Right atrium auricular region (tissue), 2 donors: ENCODE measurements at places on chromosomes 12 and 14.
A peak's percentile ranks its signal among the peaks of the same experiment; 100 is the strongest.

DNA sequence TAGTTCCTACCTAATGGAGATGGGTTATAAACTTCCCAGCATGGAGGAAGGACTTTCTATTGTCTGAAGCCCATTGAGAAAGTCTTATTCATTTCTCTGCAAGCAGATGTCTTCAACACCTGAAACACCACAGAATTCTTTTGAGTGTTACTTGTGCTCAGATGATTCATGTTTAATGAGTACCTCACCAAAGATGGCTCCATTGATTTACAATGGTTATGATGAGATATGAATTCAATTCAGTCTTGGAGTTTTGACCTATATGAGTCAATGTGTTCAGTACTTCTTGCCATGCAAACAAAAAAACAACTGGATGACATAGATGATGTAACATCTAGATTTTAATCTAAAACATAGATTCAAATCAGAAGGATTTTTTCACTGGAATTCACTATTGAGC lies 15.4 kb upstream of the PAWR start:
- H3K36me3 ChIP-seq: no peaks in the 10 kb centered on the region
- no peak overlapping the region for H3K4me3 ChIP-seq
- DNase-seq: no peak
- H3K4me1 ChIP-seq: no peaks in the 10 kb centered on the region
- H3K27me3 ChIP-seq: no peaks in the 10 kb centered on the region

- no peak for DNase-seq
- no peak overlapping the region for H3K4me3 ChIP-seq
- no peaks in the 10 kb centered on the region for H3K27me3 ChIP-seq
- H3K27ac ChIP-seq: no peak overlapping the region
- H3K36me3 ChIP-seq: no peaks in the 10 kb centered on the region
Observed at GRCh38 chr14:102732924-102733323, 44.3 kb upstream of the TRAF3 start.

GRCh38 chr12:70948236-70948975 lies 27.9 kb upstream of the PTPRR start:
- no peaks in the 10 kb centered on the region for H3K36me3 ChIP-seq
- no peak overlapping the region for H3K27ac ChIP-seq
- H3K27me3 ChIP-seq: no peaks in the 10 kb centered on the region
- no peaks in the 10 kb centered on the region for H3K4me1 ChIP-seq
- DNase-seq: no peak

DNA sequence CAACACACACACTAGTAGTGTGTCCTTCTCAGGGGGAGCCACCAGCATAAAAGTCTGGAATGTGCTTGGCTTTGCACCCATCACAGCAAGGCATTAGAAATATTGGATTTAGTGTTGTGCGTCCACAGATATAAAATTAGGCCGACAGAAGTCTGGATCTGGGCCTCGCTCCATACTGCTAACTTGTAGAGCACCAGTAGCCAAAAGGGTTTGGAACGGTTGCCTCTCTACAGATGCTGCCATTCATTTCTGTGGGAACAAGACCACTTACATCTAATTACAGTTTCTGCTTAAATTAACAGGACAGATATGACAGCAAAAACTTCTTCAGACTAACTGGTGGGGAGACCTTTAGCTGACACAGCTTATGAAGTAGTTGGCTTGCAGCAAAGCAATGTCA lies 94.2 kb downstream of the EXOC5 start:
- H3K4me1 ChIP-seq: no peaks in the 10 kb centered on the region
- no peaks in the 10 kb centered on the region for H3K27me3 ChIP-seq
- DNase-seq: no peak
- H3K36me3 ChIP-seq: no peaks in the 10 kb centered on the region

- DNase-seq: no peak
- no peaks in the 10 kb centered on the region for H3K36me3 ChIP-seq
- no peak overlapping the region for H3K27ac ChIP-seq
- no peaks in the 10 kb centered on the region for H3K4me1 ChIP-seq
Observed at GRCh38 chr12:94229902-94230301, 81.5 kb downstream of the PLXNC1 start.

GRCh38 chr14:103123634-103124500 lies 606 bp downstream of the TNFAIP2 start:
- H3K36me3 ChIP-seq: no peaks in the 10 kb centered on the region
- peak overlapping the region; percentile 70 for H3K4me3 ChIP-seq
- no peaks in the 10 kb centered on the region for H3K27me3 ChIP-seq
- no peaks in the 10 kb centered on the region for H3K4me1 ChIP-seq
- H3K27ac ChIP-seq: peak overlapping the region; percentile 92
- peak; percentile 72 for DNase-seq

GRCh38 chr14:71371711-71372396 lies 464.6 kb downstream of the PCNX1 start:
- H3K27me3 ChIP-seq: no peaks in the 10 kb centered on the region
- DNase-seq: no peak

DNA sequence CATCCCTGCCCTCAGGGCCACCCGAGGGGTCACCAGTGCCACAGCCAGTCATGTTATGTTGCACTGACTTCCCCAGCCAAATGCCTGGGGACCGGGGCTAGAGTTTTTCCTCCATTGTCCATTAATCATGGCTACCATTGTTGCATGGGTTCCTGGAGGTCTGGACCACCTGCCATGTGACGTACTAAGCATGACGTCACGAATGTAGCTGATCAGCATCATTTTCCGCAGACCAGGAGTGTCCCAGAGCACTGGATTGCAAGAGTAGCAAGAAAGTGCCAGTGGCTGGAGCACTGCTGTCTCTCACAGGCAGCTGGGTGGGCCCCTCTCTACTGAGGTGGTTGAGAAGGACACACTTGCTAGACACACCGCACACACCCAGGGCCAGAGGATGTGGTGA lies 6.9 kb upstream of the C14orf180 start:
- DNase-seq: no peak
- no peaks in the 10 kb centered on the region for H3K4me1 ChIP-seq
- no peak overlapping the region for H3K27ac ChIP-seq

DNA sequence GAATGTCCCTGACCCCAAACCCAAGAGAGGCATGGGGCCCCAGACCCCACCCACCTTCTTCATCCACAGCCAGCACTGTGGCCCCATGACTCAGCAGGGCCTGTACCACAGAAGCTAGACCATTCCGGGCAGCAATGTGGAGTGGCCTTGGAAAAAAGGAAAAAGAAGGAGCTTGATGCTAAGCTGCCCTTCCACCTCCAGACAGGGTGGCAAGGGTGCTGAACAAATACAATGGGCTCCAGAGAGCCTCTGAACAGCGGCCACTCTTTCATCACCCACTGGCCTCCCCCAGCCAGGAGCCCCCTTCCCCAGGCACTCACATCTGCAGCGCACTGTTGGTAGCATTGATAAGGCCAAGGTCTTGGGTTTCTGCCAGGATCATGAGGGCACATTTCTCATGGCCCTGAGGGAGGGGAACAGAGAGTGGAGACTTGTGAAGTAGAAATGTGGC lies 13.9 kb downstream of the SLC39A5 start:
- H3K36me3 ChIP-seq: peaks cover 94% of the 10 kb centered on the region
- no peaks in the 10 kb centered on the region for H3K4me1 ChIP-seq
- no peak overlapping the region for H3K27ac ChIP-seq
- DNase-seq: no peak
- no peak overlapping the region for H3K4me3 ChIP-seq

GRCh38 chr14:20412411-20412810 lies 890 bp downstream of the TEP1 start:
- H3K4me1 ChIP-seq: no peaks in the 10 kb centered on the region
- peak overlapping the region; percentile 97 for H3K27ac ChIP-seq
- H3K27me3 ChIP-seq: no peaks in the 10 kb centered on the region
- peak overlapping the region; percentile 85 for H3K4me3 ChIP-seq

- no peak overlapping the region for H3K4me3 ChIP-seq
- H3K27ac ChIP-seq: no peak overlapping the region
- H3K27me3 ChIP-seq: no peaks in the 10 kb centered on the region
- no peaks in the 10 kb centered on the region for H3K36me3 ChIP-seq
- no peak for DNase-seq
Observed at GRCh38 chr12:117674313-117674712, 294.5 kb downstream of the KSR2 start.

DNA sequence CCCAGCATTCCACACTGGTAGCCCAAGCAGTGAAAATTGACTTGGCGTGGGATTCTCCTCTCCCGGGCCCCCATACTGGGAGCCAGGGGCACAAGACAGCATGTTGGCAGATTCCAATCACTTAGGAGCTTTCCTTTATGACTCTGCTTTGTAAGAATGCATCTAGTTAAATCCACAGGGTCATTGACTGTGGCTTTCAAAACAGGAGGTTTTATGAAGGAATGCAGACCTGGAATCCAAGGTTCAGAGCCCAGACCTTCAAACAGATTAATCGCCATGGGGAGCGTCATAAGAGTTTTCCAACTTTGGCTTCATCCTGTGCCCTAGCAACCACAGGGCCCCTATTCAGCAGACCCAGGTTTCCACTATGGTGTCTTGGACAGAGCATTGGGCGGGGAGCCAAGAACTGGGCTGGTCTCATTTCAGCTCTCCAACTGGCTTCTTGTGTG lies 76.4 kb upstream of the RMST start:
- no peak overlapping the region for H3K27ac ChIP-seq
- no peak for DNase-seq
- no peaks in the 10 kb centered on the region for H3K4me1 ChIP-seq
- no peak overlapping the region for H3K4me3 ChIP-seq

- peaks cover 6% of the 10 kb centered on the region for H3K36me3 ChIP-seq
- no peaks in the 10 kb centered on the region for H3K27me3 ChIP-seq
- no peak overlapping the region for H3K27ac ChIP-seq
- no peak overlapping the region for H3K4me3 ChIP-seq
- H3K4me1 ChIP-seq: peaks cover 38% of the 10 kb centered on the region
Observed at GRCh38 chr12:27573972-27574371, 50.0 kb downstream of the PPFIBP1 start.

- no peak overlapping the region for H3K4me3 ChIP-seq
- H3K36me3 ChIP-seq: no peaks in the 10 kb centered on the region
- no peaks in the 10 kb centered on the region for H3K27me3 ChIP-seq
- no peak for DNase-seq
Observed at GRCh38 chr12:91604897-91605296, 422.3 kb upstream of the DCN start.

- H3K27me3 ChIP-seq: no peaks in the 10 kb centered on the region
- peaks cover 6% of the 10 kb centered on the region for H3K4me1 ChIP-seq
- H3K36me3 ChIP-seq: no peaks in the 10 kb centered on the region
- no peak overlapping the region for H3K4me3 ChIP-seq
Observed at GRCh38 chr14:20853042-20853441, 38.1 kb upstream of the RNASE3 start.

- H3K27me3 ChIP-seq: no peaks in the 10 kb centered on the region
- no peaks in the 10 kb centered on the region for H3K4me1 ChIP-seq
- H3K36me3 ChIP-seq: no peaks in the 10 kb centered on the region
- H3K27ac ChIP-seq: no peak overlapping the region
- H3K4me3 ChIP-seq: no peak overlapping the region
- DNase-seq: no peak
Observed at GRCh38 chr12:111557271-111558106, 41.6 kb downstream of the ATXN2 start.

- H3K4me1 ChIP-seq: no peaks in the 10 kb centered on the region
- DNase-seq: no peak
- H3K4me3 ChIP-seq: no peak overlapping the region
Observed at GRCh38 chr12:85968606-85969005, 94.5 kb downstream of the NTS start.

DNA sequence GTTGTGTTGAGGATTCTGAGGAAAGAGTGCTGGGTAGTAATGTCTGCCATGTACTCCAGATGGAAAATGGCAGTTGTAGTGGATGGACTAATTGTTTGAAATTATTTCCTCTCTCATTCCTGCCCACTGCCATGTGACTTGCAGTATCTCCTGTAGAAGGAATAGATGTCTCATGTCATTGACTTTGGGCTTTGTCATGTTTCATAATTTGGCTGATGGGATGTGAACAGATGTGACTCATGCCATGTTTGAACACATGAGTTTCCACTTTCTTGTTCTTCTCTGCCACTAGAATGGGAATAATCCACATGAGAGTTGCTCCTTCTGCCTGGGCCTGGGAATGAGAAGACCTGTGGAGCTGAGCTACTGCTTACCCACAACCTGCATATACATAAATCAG lies 2.4 kb upstream of the CALCOCO1 start:
- H3K4me1 ChIP-seq: no peaks in the 10 kb centered on the region
- DNase-seq: no peak
- no peak overlapping the region for H3K27ac ChIP-seq
- H3K36me3 ChIP-seq: peaks cover 4% of the 10 kb centered on the region
- H3K27me3 ChIP-seq: no peaks in the 10 kb centered on the region

- no peak overlapping the region for H3K27ac ChIP-seq
- H3K4me3 ChIP-seq: no peak overlapping the region
- no peaks in the 10 kb centered on the region for H3K27me3 ChIP-seq
Observed at GRCh38 chr12:96094201-96094600, 58.8 kb upstream of the LTA4H start.

DNA sequence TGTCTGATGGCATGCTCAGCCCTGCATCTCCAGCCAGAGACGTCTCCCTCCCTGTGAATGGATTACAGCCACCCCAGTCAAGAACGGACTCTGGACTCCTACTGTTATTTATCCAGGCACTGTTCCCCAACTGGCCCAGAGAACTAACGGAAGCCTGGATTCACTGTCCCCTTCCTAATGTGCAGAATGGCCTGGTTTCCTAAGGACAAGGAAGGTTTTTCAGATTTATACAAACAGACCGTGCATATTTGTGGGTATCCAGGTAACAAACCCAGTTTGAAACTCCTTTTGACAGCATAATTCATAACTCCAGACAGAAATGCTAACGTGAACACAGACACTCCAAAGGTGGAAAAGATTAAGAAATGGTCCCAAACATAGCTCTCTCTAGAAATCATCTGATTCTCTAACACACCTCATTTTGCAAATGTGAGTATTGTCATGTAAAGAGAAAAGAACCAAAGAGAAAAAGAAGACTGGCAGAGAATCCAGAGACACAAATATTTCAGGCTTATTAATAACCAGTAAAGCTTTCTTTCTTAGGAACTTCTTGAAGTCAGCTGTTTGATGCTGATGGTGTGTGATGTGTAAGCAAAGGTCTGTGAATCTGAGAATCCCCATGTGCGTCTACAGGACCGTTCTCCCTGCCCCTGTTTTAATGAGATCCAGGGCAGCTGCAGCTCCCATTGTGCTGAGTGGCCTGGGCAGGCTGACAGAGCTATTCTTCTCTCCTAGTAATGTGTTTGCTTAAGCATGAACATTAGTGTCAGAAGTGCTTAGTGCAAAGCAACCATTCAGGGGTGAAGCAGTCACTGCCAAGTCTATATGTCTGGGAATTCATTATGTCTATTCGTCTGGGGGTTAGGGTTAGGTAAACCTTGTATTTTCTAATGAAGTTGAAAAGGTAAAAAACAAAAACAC lies 86.8 kb upstream of the HIF1A start:
- no peak overlapping the region for H3K4me3 ChIP-seq
- DNase-seq: no peak
- no peaks in the 10 kb centered on the region for H3K36me3 ChIP-seq
- H3K27ac ChIP-seq: peak overlapping the region; percentile 8

- H3K4me3 ChIP-seq: no peak overlapping the region
- DNase-seq: no peak
- no peaks in the 10 kb centered on the region for H3K27me3 ChIP-seq
- H3K27ac ChIP-seq: no peak overlapping the region
Observed at GRCh38 chr12:115988212-115988611, 289.3 kb downstream of the MED13L start.

GRCh38 chr12:109467978-109468676 lies 9.0 kb downstream of the KCTD10 start:
- no peak for DNase-seq
- H3K4me3 ChIP-seq: no peak overlapping the region
- no peaks in the 10 kb centered on the region for H3K27me3 ChIP-seq
- peaks cover 10% of the 10 kb centered on the region for H3K36me3 ChIP-seq
